Germinal center (tissue), 1 donor: ENCODE measurements at places on chromosomes 16 and 17.
A peak's percentile ranks its signal among the peaks of the same experiment; 100 is the strongest.

DNA sequence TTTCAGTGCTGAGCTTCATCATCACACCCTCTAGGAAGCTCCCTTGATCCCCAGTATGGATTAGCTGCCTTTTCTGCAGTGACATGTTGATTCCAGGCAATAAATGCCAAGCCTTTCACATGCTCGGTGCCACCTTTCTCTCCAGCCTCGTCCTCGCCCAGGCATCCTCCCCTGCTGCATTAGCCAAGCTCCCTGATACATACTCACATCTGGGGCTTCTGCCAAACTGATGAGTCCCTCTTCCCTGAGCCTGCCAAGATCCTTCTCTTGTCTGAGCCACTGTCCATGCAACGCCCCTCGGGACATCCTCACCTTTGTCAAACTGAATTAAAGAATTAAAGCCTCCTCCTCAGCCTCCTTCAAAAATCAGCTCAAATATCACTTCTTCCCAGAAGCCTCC, 538.5 kb upstream of the CDH11 start:
- DNase-seq, result no peak

- DNase-seq, result no peak
These were observed 20.3 kb downstream of the PARN start for GRCh38 chr16:14609716-14610115.

- DNase-seq, result no peak
These were observed 19.2 kb upstream of the SSTR2 start for GRCh38 chr17:73145641-73146040.

- no peak for DNase-seq
These were observed 358.7 kb downstream of the SLC39A11 start for GRCh38 chr17:72733619-72734282.

DNA sequence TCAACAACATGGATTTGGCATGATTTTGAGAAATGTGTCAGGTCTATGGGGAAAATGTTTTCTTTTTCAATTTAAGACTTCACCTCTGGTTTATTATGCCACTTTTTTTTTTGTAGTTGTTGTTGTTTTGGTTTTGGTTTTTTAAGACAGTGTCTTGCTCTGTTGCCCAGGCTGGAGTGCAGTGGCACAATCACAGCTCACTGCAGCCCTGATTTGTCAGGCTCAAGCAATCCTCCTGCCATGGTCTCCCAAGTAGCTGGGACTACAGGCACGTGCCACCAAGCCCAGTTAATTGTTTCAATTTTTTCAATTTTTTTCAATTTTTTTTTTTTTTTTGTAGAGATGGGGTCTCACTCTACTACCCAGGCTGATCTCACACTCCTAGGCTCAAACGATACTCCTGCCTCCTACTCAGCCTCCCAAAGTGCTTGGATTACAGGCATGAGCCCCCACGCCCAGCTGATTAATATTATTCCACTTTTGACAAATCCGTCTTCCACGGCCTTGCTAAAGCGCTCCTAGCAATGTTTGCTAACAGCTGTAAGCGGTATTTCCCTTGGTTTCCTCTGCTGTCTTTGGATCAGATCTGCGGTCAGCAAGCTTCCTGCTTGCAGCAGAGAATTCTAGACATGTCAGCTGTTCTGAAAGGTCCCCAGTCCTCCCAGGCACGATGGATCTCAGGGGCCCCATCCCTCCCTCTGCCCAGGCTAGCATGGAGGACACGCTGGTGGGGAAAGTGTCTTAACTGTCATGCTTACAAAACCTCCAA, 7.0 kb upstream of the MILR1 start:
- DNase-seq, result no peak

GRCh38 chr17:58398574-58399266, 18.6 kb downstream of the RNF43 start:
- DNase-seq, result no peak

GRCh38 chr17:39197380-39198185, at the start of gene CACNB1:
Gene CACNB1 (minus strand): TSS chr17:39197669. CDS start chr17:39197495, 174 bp downstream.
- DNase-seq, result peak; percentile 83

- DNase-seq, result no peak
These were observed 33.0 kb downstream of the USP10 start for GRCh38 chr16:84732674-84733352.

DNA sequence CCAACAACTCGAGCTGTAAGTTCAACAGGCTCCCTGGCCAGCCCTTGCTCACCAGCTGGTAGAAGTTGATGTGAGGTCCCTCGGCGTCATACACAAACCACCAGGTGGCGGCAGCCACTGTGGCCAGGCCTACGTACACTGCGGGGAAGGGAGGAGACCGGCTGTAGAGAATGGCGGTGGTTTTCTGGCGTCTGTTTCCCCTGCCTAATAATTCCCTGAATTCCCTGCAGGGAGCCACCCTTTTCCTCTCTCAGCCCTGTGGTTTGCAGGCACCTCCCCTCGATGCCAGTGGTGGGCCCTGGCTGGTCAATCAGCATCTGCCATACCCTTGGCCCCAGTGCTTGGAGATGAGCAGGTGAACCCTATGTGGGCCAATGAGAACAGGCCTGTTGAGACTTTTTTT, 18.9 kb upstream of the P2RX1 start:
- DNase-seq, result no peak

GRCh38 chr17:14308965-14309879, 8.3 kb downstream of the HS3ST3B1 start:
- DNase-seq, result peak; percentile 89

DNA sequence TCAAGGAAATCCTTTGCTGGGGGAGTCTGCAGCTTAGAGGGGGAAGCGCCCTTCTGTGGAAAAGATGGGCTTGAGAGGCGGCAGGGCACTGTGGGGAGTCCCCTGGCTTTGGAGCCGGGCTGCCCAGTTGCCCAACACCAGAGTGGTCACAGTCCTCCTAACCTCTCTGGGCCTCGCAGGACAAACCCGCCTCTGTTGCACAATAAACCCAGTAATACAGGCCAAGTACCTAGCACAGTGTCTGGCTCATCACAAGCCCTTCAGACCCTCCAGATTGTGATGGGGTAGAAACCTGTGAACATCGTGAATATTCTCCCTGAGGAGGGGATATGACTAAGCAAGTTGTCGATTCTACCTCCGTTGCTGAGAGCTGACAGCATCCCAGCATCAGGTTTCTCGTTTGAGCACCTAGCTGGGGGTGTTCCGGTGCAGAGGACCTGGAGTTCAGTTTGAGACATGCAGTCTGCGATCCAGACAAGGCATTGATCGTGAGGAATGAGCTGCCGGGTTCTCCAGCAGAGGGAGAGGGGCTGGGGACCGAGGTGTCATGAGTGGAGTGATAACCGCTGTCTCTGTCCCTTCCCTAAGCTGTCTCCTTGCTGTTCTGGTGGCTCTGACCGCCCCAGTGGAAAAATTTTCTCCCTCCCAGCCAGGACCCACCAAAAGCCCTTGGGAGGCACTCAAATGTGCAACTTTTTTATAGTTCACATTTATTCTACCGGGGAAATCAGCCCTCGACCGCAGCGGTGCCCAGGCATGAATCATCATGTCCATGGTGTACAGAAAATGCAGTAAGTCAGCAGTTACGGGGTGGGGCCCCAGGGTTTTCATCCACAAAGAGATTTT, 161.9 kb downstream of the WSCD1 start:
- no peak for DNase-seq

DNA sequence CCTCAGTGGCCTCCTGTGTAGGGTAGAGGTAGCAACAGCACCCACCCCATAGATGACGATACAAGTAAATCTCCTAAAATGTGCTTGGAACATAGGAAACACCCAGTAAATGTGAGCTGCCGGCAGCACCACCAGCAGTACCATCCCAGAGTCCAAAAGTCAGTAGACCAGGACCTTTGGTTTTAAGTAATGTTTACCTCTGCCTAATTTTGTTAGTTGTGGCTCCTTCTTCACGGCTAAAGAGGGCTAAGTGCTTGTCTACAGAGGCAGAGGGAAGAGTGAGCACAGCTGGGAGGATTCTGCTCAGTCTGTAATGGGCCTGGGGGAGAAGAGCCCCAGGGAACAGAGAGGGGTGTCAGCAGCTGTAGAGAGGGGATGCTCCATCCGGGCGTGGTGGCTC, 91.3 kb upstream of the FBXO47 start:
- no peak for DNase-seq

- no peak for DNase-seq
These were observed 152.5 kb downstream of the XYLT1 start for GRCh38 chr16:17318238-17318637.

GRCh38 chr17:3730881-3731429, 7.3 kb downstream of the HASPIN start:
- no peak for DNase-seq

GRCh38 chr17:47325176-47325575, 1.4 kb downstream of the EFCAB13 start:
- DNase-seq, result no peak

GRCh38 chr16:26905336-26905735, 161.4 kb upstream of the C16orf82 start:
- DNase-seq, result no peak

DNA sequence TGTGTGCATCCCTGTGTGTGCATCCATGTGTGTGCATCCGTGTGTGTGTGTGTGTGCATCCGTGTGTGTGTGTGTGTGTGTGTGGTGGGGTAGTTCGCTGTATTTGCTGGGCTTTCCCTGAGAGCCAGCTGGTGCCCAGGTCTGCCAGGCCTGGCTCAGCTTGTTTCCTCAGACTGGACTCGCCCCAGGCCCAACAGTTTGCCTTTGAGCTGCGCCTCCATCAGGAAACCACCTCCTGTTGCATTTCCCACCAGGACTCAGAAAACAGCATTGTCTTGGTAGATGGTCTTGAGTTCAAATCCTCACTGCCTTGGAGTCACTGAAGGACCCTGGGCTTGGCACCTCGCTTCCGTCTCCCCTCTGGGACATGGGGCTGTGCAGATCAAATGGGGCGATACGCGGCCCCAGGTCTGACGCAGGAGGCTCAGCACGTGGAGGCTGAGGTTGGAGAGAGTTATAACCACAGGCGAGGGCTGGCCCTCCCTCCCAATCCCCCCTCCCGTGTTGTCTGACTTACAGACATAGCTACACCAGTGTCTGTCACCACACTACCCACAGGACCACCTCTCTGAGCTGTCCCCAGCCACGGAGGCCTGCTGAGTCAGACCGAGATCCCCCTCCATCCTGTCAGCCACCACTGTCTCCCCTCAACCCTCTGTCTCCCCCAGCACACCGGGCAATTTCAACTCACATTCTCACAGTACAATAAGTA, 4.7 kb downstream of the ITGAE start:
- DNase-seq, result peak; percentile 64

DNA sequence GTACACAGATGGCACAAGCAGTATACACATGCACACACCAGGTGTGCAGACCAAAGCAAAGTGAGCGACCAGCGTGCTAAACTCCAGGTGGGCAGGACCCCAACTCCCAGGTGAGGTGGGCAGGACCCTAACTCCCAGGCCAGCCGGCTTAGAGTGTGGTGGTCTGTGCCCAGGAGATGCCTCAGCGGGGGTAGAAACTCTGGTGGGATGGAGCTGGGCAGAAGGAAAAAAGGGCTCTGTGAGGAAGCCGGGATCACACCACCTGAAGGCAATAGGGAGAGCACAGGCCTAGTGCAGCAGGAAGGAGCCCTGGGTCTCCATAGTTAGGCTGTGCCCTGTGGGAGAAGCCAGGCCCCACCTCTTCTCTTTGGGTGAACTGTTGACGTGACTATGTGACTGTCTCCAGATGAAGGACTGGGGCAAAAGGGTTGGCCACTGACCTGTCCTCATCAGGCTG, 1.6 kb upstream of the FOXJ1 start:
- no peak for DNase-seq

GRCh38 chr17:1019451-1019850, 22.5 kb downstream of the TIMM22 start:
- no peak for DNase-seq

DNA sequence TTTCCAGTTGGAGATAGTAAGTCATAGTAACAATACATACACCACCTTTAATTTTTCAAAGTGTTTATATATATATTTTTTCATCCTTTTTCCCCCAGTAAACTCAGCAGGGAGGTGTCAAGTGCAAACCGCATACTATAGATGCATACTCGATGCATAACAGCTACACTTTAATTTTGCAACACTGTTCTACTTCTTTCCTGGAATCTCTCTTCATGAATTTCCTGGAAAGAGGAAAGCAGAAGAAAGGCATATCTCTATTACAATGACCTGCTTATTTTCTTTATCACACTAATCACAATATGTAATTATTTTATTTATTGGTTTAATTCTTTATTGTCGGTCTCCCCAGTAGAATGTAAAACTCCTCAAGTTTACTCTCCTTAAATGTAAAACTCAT, 140.0 kb downstream of the SNX11 start:
- no peak for DNase-seq

DNA sequence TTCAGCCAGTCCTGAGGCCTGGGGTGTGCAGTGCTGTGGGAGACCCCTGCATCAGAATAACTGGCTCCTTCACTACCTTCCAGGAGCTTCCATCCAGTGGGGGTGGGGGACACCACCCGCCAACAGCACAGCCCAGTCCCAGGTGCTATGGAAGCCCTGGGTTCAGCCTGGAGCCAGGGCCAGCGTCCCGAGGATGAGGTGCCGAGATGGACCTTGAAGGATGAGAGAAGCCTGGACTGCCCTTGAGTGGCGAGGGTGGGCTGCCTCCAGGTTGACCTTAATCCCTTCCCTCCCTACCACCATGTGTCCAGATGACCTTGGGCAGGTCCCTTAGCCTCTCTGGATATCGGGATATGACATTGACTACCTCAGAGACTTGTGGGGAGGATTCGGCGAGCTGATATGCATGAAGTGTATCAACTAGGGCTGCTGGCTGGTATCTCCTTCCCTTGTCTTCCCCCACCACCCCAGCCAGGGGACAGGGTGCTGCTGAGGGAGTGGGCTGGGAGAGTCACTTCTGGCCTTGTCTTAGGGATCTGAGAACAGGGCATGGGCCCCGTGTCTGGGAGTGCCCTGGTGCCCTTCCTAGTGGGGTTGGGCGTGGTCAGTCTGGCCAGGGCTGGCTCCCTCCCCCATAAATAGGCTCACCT, 14.2 kb upstream of the LASP1NB start:
- DNase-seq, result no peak
